ENCODE measurements at places on chromosomes 3 and 15. TPM values are rescaled to one million over a fixed set of nuclear protein-coding genes. Genes with fewer than 3 reads are reported as not detected.

DNA sequence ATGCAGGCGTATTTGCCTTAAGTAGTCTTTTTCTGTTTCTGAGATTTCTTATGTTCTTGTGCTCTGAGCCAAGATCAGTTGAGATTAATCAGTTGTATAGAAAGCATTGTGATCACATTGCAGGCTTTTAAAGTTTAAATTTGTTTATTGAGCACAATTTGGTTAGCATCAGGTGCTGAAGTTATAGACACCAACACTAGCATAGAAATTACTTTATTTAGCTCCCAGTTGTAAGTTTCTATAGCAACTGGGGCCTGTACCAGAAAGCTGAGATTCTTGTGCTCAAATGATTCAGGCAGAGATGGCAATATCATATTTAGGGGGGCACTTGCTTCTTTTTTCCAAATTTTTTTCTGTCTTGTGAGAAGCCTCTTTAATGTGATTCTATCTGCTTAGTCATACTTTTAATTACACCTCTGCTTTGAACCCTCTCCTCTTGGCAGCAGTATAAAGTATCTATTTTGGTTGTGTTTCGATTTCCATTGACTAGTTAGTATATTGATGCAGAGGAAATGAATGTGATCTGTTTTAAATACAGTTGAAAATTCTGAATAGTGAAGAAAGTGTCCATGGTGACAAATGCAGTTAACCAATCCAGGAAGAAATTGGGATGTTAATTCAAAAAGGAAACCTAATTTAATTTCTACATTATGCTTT is 241.7 kb upstream of the GBE1 start:
- no peak for DNase-seq

The RTP3 gene
- not detected for total RNA-seq

The NRROS gene
- total RNA-seq = 2.7 TPM

The MAGI1 gene
- 3.4 TPM for total RNA-seq

GRCh38 chr3:116084999-116085791 is 360.1 kb downstream of the LSAMP start:
- DNase-seq = no peak

Data from RPMI7951 (cell line).